ENCODE measurements at places on chromosomes 1 and 21. TPM values are rescaled to one million over a fixed set of nuclear protein-coding genes. Genes with fewer than 3 reads are reported as not detected.

GRCh38 chr1:228299211-228299610 lies 91.4 kb downstream of the OBSCN start:
- no peaks in the 10 kb centered on the region for H3K4me1 ChIP-seq
- H3K36me3 ChIP-seq: no peaks in the 10 kb centered on the region
- H3K27me3 ChIP-seq: no peaks in the 10 kb centered on the region
- H3K4me3 ChIP-seq: no peak overlapping the region
- DNase-seq: no peak
- H3K27ac ChIP-seq: no peak overlapping the region

- no peaks in the 10 kb centered on the region for H3K27me3 ChIP-seq
- no peak overlapping the region for H3K4me3 ChIP-seq
- H3K36me3 ChIP-seq: no peaks in the 10 kb centered on the region
- DNase-seq: no peak
- no peak overlapping the region for H3K27ac ChIP-seq
Observed at GRCh38 chr1:46039571-46040052, 92.8 kb downstream of the PIK3R3 start.

The MUTYH gene
- 40.8 TPM for total RNA-seq

The OR2L5 gene
- not detected for total RNA-seq

The VSIG8 gene
- not detected for total RNA-seq
